ENCODE measurements at places on chromosomes 12 and 14.
A peak's percentile ranks its signal among the peaks of the same experiment; 100 is the strongest.

DNA sequence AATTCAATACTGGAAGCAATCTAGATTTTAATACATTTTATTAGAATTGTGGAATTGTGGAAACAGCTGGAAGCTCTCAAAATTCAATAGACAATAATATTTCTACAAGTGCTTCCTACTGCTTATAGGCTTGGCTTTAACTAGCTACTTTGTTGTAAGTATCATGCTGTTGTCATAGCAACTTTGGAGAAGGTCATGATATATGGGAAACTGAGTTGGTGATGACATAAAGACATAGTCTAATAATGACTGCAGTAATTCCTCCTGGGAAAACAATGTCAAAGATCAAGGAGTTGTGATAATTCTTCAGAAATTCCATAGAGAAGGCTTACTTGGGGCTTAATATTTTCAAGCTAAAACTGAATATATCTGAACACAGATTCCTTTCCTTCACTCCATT lies 266.6 kb downstream of the KIF21A start:
- no peak for DNase-seq

DNA sequence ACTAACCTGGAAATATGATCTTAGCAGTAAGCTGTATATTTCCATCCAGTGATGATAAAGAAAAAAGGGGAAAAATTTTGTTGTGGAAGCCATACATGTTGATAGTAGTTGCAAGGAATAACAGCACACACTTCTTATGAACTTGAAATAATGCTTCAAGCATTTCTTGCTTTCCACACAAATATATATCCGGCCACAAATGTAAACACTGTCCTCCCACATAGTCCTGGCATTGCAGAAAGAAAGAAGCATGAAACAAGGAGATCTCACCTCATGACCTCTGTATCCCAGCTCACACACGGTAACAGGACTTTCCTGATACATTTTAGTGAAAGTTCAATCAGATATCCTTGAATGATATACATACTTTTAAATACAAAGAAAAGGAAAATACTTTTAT lies 56.0 kb downstream of the LLPH start:
- DNase-seq: no peak

GRCh38 chr14:103542605-103543088 lies 13.7 kb downstream of the TRMT61A start:
- DNase-seq: no peak

DNA sequence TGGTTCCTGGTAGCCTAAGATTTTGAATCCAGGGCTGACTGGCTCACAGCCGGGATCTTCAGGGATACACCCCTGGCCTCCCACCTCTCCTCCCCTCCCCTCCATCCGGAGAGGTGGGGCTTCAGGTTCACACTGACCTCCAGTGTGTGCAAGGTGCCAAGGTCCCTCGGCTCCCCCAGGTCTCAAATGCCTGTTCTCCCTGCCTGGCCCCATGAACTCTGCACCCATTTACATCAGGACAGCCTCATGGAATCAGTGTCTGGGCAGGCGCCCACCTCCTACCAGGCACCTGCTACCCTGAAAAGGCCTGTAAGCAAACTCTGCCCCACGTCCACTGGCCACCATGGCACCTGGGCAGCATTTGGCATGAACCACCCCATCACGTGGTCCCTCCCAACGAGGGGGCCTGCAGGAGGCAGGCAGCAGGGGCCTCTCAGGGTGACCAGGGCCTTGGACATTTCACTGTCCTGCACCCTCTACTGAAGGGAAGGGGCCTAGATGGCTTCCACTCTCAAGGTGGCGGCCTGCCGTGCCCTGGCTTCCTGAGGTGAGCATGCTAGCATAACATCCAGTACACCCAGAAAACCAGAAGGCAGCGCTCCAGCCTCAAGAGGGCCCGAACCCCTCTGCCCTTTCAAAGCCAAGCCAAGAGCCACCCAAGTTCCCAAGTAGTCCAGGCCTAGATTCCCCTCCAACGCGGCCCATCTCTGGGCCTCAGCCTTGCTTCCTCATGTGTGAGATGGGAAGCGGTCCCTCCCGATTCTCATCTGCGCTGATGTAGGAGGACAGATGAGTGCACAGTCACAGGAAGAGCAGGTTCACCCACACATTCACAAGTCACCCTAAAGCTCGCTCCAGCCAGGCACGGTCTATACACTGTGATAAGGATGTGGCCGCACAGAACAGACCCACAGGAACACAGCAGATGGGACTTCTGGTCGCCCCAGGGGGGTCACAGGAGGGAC lies 37.3 kb downstream of the CCDC85C start:
- DNase-seq: no peak

- no peak for DNase-seq
Measured at GRCh38 chr12:109946505-109946904, 46.4 kb downstream of the TCHP start.

DNA sequence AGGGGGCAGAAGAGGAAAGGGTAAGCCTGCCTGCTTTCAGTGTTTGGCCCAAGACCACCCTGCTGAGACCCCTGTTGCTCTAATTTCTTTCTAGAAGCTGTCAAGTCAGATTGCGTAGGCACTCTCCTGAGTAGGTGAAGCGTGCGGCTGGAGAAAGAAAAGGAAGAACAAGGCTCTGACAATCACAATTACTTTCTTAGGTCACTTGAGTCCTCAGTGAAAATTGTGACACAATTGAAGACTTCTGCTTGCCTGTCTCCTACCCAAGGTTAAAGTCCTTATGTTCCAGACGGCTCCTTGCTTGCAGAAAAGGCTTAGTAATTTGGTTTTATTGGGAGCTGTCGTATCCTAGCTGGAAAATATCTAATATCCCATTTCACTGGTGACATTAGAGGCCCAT lies 721 bp upstream of the CTSG start:
- no peak for DNase-seq

DNA sequence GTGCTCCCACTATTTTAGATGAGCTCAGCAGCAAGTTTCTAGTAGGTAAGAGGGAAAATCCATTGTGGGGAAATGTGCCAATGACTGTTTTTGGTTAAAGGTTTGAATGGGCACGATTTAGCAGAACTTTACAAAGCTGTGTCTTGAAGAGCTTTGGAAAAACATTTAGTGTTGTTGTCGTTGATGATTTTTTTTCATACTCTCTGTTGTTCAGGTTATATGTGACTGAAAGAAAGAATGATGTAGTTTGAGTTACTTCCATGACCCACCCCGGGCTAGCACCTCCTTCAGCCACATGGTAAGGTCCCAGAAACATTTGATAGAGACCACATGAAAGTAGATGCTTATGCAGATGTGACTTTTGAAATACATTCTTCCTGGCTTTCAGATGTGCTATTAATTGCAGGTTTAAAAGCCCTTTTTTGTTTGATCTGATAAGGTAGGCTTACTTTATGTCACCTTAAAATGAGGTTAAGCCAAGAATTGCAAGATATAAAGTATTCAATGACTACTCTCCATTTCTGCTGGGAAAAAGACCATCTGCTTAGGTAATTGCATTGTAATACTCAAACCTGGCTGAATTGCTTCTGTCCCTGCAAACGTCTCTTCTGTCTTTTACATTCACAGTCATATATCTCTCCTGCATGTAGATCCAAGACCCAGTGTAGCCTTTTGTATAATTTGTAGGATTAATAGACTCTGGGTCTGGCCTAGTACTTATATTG lies 250.6 kb downstream of the RGS6 start:
- no peak for DNase-seq

DNA sequence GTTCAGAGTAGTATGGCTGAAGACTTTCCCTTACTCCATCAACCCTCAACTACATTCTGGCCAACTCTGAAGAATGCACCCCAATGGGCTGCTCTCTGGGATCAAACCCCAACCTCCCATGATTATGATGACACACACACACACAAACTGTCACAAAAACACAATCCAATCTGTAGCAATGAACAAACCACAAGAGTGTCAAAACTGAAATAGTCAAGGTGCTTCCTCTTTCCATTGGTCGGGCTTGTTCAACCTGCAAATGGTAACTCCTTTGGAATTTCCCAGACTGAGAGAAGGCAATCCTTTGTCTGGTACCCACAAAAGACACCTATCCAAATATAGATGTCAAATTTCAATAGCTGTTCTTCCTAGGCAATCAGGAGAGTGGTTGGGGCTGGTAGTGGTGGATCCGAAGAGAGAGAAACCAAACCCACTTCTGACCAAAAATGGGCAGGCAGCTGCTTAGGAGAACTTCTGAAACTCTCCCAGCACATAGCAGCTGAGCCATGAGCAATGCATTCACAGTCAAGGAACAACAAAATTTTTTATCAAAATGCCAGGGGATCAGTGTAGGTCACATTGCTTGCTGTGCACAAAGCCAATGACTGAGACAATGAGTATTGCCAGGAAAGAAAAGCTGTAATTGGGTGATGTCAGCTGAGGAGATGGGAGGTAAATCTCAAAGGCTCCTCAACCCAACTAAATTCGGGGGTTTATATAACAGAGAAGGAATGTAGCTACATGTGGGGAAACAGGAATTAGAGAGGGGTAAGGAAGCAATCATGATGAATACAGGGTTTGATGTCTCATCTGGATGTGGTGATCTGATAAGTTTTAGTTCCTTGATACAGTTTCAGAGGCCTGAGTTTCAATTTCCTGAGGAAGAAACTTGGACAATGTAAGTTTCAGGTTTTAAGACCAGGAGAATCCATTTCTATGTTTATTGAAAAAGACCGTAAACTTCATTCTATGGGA lies 191.4 kb downstream of the KITLG start:
- DNase-seq: no peak

GRCh38 chr12:13630354-13630753 lies 351.0 kb downstream of the GRIN2B start:
- DNase-seq: no peak

- no peak for DNase-seq
Measured at GRCh38 chr12:42361909-42362646, 36.1 kb downstream of the PPHLN1 start.

- DNase-seq: no peak
Measured at GRCh38 chr12:50567926-50568325, 63.1 kb downstream of the DIP2B start.

DNA sequence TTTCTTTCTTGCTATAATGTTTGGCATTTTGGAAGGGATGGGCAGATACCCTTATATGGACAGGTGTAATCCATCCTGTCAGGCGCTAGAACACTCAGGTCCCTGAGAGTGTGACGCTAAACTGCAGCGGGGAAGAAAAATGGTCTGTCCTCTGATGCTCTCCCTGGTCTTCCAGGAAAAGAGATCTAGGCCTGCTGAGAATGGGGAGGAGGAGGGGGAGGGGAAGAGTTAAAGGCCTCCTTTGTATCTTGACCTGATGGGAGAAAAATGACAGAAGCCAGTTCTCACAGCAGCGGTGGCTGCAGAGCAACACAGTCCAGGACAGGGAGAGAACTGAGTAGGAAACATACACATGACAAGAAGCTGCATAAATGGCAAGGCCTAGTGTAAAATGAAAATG lies 61.1 kb downstream of the RPS6KA5 start:
- no peak for DNase-seq

DNA sequence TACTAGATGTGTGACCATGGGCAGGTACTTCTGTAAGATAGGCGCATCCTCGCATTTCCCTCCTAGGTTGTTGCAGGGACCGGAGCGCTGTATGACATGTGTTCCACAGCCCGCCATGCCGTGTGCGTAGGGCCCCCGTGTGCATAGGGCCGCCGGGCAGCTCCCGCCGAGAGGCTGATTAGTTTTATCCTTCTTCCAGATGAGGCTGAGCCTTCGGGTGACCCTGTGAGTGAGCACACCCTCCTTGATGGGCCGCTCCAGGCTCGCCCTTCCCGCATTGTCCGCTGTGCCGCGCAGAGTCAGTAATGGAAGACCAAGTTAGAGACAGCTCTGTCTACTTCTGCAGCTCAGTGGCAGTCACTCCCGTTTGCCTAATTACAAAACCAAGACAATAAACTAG lies 72.9 kb upstream of the DYNC1H1 start:
- no peak for DNase-seq

- DNase-seq: no peak
Measured at GRCh38 chr12:109716512-109717389, 3.1 kb downstream of the FAM222A start.

GRCh38 chr12:24750263-24750662 lies 198.6 kb downstream of the BCAT1 start:
- no peak for DNase-seq

GRCh38 chr12:107402041-107403022 lies 283.3 kb upstream of the PWP1 start:
- peak; percentile 44 for DNase-seq

- peak; percentile 13 for DNase-seq
Measured at GRCh38 chr12:43501703-43502102, 50.3 kb downstream of the ADAMTS20 start.

DNA sequence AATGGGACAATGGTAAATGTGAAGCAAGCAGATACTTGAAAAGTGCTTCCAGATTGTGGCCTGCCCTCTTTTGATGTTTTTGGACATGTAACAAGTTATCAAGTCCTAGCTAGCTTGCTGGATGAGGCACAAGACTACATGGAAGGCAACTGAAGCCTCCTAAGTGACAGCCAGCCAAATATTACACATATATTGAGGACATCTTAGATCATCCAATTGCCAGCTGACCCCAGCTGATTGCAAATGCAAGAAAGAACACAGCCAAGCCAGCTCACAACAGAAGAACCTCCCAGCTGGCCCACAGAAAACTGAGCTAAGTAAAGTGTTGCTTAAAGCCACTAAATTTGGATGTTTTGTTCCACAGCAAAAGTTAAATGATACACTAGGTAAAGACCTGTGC lies 156.9 kb downstream of the SRGAP1 start:
- DNase-seq: no peak

DNA sequence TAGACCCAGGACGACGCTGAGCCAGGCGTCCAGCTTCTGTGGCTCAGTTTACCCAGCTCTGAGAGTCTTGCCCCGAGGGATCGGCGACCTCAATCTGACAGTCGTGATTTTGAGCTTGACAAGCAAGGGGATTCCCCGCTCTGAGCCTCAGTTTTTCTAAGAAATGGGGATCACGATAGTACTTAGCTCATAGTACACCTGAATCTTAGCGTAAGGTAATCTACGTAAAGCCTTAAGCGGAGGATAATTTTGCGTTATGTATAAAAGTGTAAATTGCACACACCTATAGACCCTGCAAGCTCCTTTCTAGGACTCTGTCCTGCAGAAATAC lies 285 bp downstream of the MVK start:
- no peak for DNase-seq

- peak; percentile 68 for DNase-seq
Measured at GRCh38 chr12:64256166-64256800, 34.2 kb upstream of the KICS2 start.

- no peak for DNase-seq
Measured at GRCh38 chr14:104891121-104891551, 26.1 kb downstream of the CEP170B start.

- no peak for DNase-seq
Measured at GRCh38 chr12:130501821-130502220, 164.1 kb downstream of the PIWIL1 start.

- DNase-seq: no peak
Measured at GRCh38 chr14:96304956-96305355, 48.9 kb downstream of the BDKRB1 start.

DNA sequence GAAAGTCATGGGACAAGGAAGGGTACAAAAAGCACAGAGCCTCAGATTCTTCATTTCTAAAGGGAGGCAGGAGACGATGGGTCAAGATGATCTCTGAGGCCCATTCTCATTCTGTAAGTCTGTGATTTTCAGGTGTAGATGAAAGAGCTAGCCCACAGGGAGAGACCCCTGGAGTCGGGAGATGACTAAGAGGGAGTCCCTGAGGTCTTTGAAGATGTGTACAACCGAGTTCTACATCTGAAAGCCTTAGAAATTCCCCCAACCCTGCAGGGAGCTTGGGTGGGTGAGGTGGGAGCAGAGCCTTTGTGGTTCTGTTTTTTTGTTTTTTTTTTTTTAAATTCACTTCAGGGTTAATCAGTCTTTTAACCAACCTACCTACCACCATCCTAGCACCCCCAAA lies 3.1 kb downstream of the WNT10B start:
- no peak for DNase-seq

GRCh38 chr14:96268431-96269358 lies 12.7 kb downstream of the BDKRB1 start:
- DNase-seq: no peak

GRCh38 chr12:25074113-25074512 lies 120.8 kb downstream of the DNAI7 start:
- DNase-seq: no peak

Data from NCI-H748 treated with DMSO at 0.1 percent for 48 hours (cell line).